Uterine smooth muscle cell (primary cell): ENCODE measurements at places on chromosomes 6 and 20. TPM values are rescaled to one million over a fixed set of nuclear protein-coding genes. Genes with fewer than 3 reads are reported as not detected.

The FUCA2 gene
- 44.1 and 67.4 TPM in 2 replicates for total RNA-seq

The PROCR gene
- 67.1 and 101 TPM in 2 replicates for total RNA-seq

The DPM1 gene
- 81.1 and 115 TPM in 2 replicates for total RNA-seq

The ULBP2 gene
- 2.6 and 4.1 TPM in 2 replicates for total RNA-seq

The EYS gene
- 0.11 TPM in 1 of 2 replicates, not detected in the other for total RNA-seq

The CD40 gene
- 1.1 and 2.0 TPM in 2 replicates for total RNA-seq

The ANKRD66 gene
- not detected in 2 replicates for total RNA-seq

The PKIB gene
- 3.1 and 3.8 TPM in 2 replicates for total RNA-seq

The DUSP22 gene
- 12.8 and 17.6 TPM in 2 replicates for total RNA-seq

The TTBK1 gene
- under 0.01 TPM in 1 of 2 replicates, not detected in the other for total RNA-seq

The NT5E gene
- total RNA-seq: 524 and 527 TPM in 2 replicates

The CYP24A1 gene
- total RNA-seq: not detected in 2 replicates

The LST1 gene
- not detected in 2 replicates for total RNA-seq

The SYS1 gene
- total RNA-seq: 18.5 and 19.4 TPM in 2 replicates

The PGBD1 gene
- total RNA-seq: 7.9 and 9.5 TPM in 2 replicates

The SYNDIG1 gene
- 0.33 and 0.37 TPM in 2 replicates for total RNA-seq

The RAD21L1 gene
- 0.66 TPM in 1 of 2 replicates, not detected in the other for total RNA-seq

The RAET1E gene
- total RNA-seq: 0.11 TPM in 1 of 2 replicates, not detected in the other

The GSTA1 gene
- total RNA-seq: not detected in 2 replicates

The ZSCAN23 gene
- 6.2 and 6.3 TPM in 2 replicates for total RNA-seq

The MUCL3 gene
- not detected in 2 replicates for total RNA-seq

The TCF21 gene
- 1.9 and 5.5 TPM in 2 replicates for total RNA-seq

The FGD2 gene
- total RNA-seq: not detected in 2 replicates

The NEURL2 gene
- 6.1 and 6.5 TPM in 2 replicates for total RNA-seq

The SFT2D1 gene
- 44.0 and 62.1 TPM in 2 replicates for total RNA-seq

The IPCEF1 gene
- under 0.01 and 0.77 TPM in 2 replicates for total RNA-seq

The SNAP91 gene
- total RNA-seq: 0.11 and 2.9 TPM in 2 replicates

The MACROD2 gene
- total RNA-seq: 0.66 and 3.6 TPM in 2 replicates

The PDE10A gene
- 2.3 and 3.5 TPM in 2 replicates for total RNA-seq

The L3MBTL3 gene
- total RNA-seq: 4.8 and 5.0 TPM in 2 replicates

The UBD gene
- total RNA-seq: not detected in 2 replicates

The PTCHD4 gene
- 0.33 and 1.5 TPM in 2 replicates for total RNA-seq

The WFDC5 gene
- total RNA-seq: not detected in 2 replicates

The HSPA1A gene
- total RNA-seq: 60.4 and 107 TPM in 2 replicates

The CDH26 gene
- total RNA-seq: 0.12 and 0.33 TPM in 2 replicates

The C20orf204 gene
- 0.77 and 1.2 TPM in 2 replicates for total RNA-seq

The TUBB1 gene
- not detected in 2 replicates for total RNA-seq

The CDH22 gene
- under 0.01 TPM in 1 of 2 replicates, not detected in the other for total RNA-seq

The PACSIN1 gene
- total RNA-seq: not detected in 2 replicates

The ARG1 gene
- total RNA-seq: not detected in 2 replicates

The B3GAT2 gene
- under 0.01 TPM in 2 replicates for total RNA-seq

The SLC16A10 gene
- total RNA-seq: 0.12 and 0.33 TPM in 2 replicates

The IP6K3 gene
- 0.22 and 0.50 TPM in 2 replicates for total RNA-seq

The RIMS1 gene
- 0.33 and 0.50 TPM in 2 replicates for total RNA-seq

The TMEM217 gene
- 0.77 and 1.6 TPM in 2 replicates for total RNA-seq

The AKAP12 gene
- total RNA-seq: 114 and 117 TPM in 2 replicates

The PNPLA1 gene
- total RNA-seq: not detected in 2 replicates

The PI16 gene
- 0.11 and 0.75 TPM in 2 replicates for total RNA-seq

The OR2J3 gene
- total RNA-seq: not detected in 2 replicates

The ELOVL2 gene
- total RNA-seq: 0.11 TPM in 1 of 2 replicates, not detected in the other

The CCN5 gene
- total RNA-seq: 1.5 and 10.6 TPM in 2 replicates

The PHACTR3 gene
- 0.12 TPM in 1 of 2 replicates, not detected in the other for total RNA-seq

The BTN1A1 gene
- total RNA-seq: not detected in 2 replicates

The PARD6B gene
- total RNA-seq: 2.3 and 3.5 TPM in 2 replicates

The ARHGAP40 gene
- total RNA-seq: under 0.01 TPM in 1 of 2 replicates, not detected in the other

The DST gene
- 448 and 553 TPM in 2 replicates for total RNA-seq
